ENCODE measurements at places on chromosomes 7 and 10. TPM values are rescaled to one million over a fixed set of nuclear protein-coding genes. Genes with fewer than 3 reads are reported as not detected.

PDK4 gene
- total RNA-seq, result 21.0 TPM

BZW2 gene
- 75.6 TPM for total RNA-seq

MEST gene
- 628 TPM for total RNA-seq

PLEKHS1 gene
- total RNA-seq, result not detected

ACSM6 gene
- total RNA-seq, result not detected

STRIP2 gene
- total RNA-seq, result 6.5 TPM

ZNF503 gene
- total RNA-seq, result 33.7 TPM

GRCh38 chr7:108097703-108098102 is 32.5 kb downstream of the LAMB4 start:
- no peaks in the 10 kb centered on the region for H3K36me3 ChIP-seq
- peaks cover 37% of the 10 kb centered on the region for H3K4me1 ChIP-seq
- H3K27me3 ChIP-seq, result no peaks in the 10 kb centered on the region
- H3K27ac ChIP-seq, result no peak overlapping the region

DNA sequence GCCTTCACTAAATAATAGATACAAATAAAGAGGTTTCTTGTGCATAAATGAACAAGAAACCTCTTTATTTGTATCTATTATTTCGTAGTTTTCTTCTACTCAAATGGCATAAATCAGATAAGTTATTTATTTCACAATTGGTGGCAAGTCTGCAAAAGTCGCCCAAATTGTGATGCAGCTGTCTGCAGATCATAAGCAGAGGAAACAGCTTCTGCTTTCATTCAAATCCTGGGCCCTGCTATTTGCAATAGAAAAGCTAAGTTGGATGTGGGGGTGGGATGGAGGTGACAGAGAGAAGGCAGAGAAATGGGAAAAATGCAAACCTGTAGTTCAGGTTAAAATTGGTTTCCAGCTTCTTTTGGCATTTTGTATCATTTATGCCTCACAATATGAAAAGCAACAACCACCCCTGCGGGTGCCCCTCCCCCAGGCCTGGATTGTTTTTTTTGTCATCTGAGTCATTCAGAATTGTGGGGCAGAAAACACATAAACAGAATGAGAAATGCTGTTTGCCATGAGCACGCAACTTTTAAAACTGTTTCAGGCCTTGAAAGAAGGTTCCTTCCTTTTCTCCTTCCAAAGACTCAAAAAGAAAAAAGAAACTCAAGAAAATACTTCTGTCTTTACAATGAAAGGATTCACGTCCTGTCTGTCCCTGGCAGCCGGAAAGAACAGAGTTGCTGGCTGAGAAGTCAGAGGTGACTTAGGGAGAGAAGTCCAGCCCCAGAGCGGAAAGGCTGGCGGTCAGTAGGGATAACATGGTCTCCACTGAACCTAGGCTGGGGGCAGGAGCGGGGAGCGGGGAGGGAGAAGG is 132.9 kb downstream of the BAMBI start:
- H3K4me3 ChIP-seq, result peak overlapping the region; percentile 16
- peaks cover 50% of the 10 kb centered on the region for H3K4me1 ChIP-seq
- H3K36me3 ChIP-seq, result no peaks in the 10 kb centered on the region
- peak overlapping the region; percentile 40 for H3K27ac ChIP-seq
- H3K27me3 ChIP-seq, result no peaks in the 10 kb centered on the region

GRCh38 chr7:129615018-129615417 is 3.5 kb downstream of the NRF1 start:
- peak overlapping the region; percentile 38 for H3K4me3 ChIP-seq
- peaks cover 2% of the 10 kb centered on the region for H3K36me3 ChIP-seq
- DNase-seq, result no peak
- no peaks in the 10 kb centered on the region for H3K27me3 ChIP-seq
- peaks cover 35% of the 10 kb centered on the region for H3K4me1 ChIP-seq

DNA sequence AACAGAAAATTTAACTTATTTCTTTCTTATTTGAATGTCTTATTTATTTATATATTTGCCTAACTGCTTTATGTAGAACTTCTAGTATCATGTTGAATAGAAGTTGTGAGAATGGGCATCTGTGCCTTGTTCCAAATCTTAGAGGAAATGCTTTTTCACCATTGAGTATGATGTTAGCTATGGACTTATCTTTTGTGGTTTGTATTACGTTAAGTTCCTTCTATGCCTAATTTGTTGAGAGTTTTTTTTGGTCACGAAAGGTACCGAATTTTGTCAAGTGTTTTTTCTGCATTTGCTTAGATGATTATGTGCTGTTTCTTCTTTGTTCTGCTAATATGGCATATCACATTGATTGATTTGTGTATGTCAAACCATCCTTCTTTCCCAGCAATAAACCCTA is 161.0 kb upstream of the TRIM24 start:
- no peak overlapping the region for H3K4me3 ChIP-seq
- H3K27ac ChIP-seq, result no peak overlapping the region
- no peaks in the 10 kb centered on the region for H3K36me3 ChIP-seq
- H3K27me3 ChIP-seq, result no peaks in the 10 kb centered on the region
- DNase-seq, result no peak
- H3K4me1 ChIP-seq, result peaks cover 7% of the 10 kb centered on the region

GRCh38 chr10:86718556-86718955 is 37.9 kb upstream of the BMPR1A start:
- H3K4me1 ChIP-seq, result peaks cover 10% of the 10 kb centered on the region
- H3K27me3 ChIP-seq, result peaks cover 9% of the 10 kb centered on the region
- no peak overlapping the region for H3K4me3 ChIP-seq
- H3K36me3 ChIP-seq, result no peaks in the 10 kb centered on the region
- DNase-seq, result no peak
- H3K27ac ChIP-seq, result no peak overlapping the region

GRCh38 chr10:127292888-127293287 is 96.5 kb upstream of the INSYN2A start:
- no peak overlapping the region for H3K4me3 ChIP-seq
- DNase-seq, result no peak
- peak overlapping the region; percentile 38 for H3K27ac ChIP-seq

GRCh38 chr10:110456046-110456445 is 41.7 kb upstream of the DUSP5 start:
- DNase-seq, result no peak
- no peaks in the 10 kb centered on the region for H3K36me3 ChIP-seq
- H3K4me3 ChIP-seq, result no peak overlapping the region
- peaks cover 12% of the 10 kb centered on the region for H3K4me1 ChIP-seq

GRCh38 chr10:112803961-112804401 is 146.1 kb upstream of the TCF7L2 start:
- no peaks in the 10 kb centered on the region for H3K27me3 ChIP-seq
- no peak for DNase-seq
- H3K4me3 ChIP-seq, result no peak overlapping the region
- peaks cover 33% of the 10 kb centered on the region for H3K4me1 ChIP-seq
- H3K27ac ChIP-seq, result peak overlapping the region; percentile 98
- peaks cover 3% of the 10 kb centered on the region for H3K36me3 ChIP-seq

GRCh38 chr7:88566162-88566729 is 193.3 kb upstream of the ZNF804B start:
- no peak overlapping the region for H3K27ac ChIP-seq
- H3K36me3 ChIP-seq, result no peaks in the 10 kb centered on the region
- no peaks in the 10 kb centered on the region for H3K27me3 ChIP-seq
- no peak overlapping the region for H3K4me3 ChIP-seq
- peaks cover 7% of the 10 kb centered on the region for H3K4me1 ChIP-seq

DNA sequence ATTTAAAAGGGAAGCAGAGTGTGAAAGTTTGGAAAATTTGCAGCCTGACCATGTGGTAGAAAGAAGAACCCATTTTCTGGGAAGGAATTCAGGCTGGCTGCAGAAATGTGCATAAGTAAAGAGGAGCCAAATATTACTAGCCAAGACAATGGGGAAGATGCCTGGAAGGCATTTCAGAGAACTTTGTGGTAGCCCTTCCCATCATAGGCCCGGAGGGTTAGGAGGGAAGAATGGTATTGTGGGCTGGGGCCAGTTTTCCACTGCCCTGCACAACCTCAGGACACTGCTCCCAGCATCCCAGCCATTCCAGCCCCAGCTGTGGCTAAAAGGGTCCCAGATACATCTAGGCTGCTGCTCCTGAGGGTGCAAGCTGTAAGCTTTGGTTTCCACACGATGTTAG is 278.5 kb upstream of the BMPER start:
- peaks cover 1% of the 10 kb centered on the region for H3K36me3 ChIP-seq
- H3K4me1 ChIP-seq, result peaks cover 7% of the 10 kb centered on the region
- DNase-seq, result no peak
- H3K27me3 ChIP-seq, result peaks cover 4% of the 10 kb centered on the region
- no peak overlapping the region for H3K4me3 ChIP-seq

- no peaks in the 10 kb centered on the region for H3K27me3 ChIP-seq
- H3K36me3 ChIP-seq, result peaks cover 26% of the 10 kb centered on the region
- no peak overlapping the region for H3K27ac ChIP-seq
Measured at GRCh38 chr10:1020460-1020859, 5.2 kb downstream of the IDI2 start.

- no peaks in the 10 kb centered on the region for H3K27me3 ChIP-seq
- H3K36me3 ChIP-seq, result peaks cover 1% of the 10 kb centered on the region
- DNase-seq, result no peak
- H3K27ac ChIP-seq, result peak overlapping the region; percentile 97
- H3K4me1 ChIP-seq, result peaks cover 69% of the 10 kb centered on the region
Measured at GRCh38 chr10:77333610-77334340, 303.8 kb downstream of the KCNMA1 start.

DNA sequence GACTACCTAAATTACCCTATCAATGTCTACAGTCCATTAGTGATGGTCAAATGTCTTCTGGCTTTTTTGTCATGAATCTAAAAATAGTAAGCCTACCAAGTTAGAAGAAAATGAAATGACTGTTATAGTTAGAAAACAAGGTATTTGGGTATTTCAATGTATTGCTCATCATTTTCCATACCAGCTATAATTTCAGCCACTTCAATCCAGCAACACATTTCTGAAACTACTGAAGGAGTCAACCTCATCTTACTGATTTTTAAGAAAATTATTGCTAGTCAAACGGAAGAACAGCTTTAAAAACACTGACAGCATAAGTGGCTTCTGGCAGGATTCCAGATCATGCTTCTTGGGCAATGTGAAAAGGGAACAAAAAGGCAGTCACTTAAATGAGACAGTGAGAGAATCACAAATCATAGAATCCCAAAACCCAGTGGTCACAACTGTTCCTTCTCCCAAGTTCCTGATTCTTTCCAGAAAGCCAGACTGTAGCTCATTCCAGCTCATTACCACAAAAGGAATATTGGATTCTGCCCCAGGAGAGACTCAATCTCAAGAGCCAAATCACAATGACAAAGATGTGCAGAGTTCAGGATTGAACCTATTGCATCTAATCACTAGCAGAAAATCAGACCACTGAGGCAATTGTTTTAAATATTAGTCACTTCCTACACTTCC is 61.2 kb upstream of the LRRN3 start:
- no peak for DNase-seq
- H3K27ac ChIP-seq, result no peak overlapping the region
- no peak overlapping the region for H3K4me3 ChIP-seq
- no peaks in the 10 kb centered on the region for H3K36me3 ChIP-seq
- no peaks in the 10 kb centered on the region for H3K27me3 ChIP-seq
- H3K4me1 ChIP-seq, result peaks cover 16% of the 10 kb centered on the region

GRCh38 chr10:110859973-110860376 is 11.8 kb upstream of the PDCD4 start:
- no peaks in the 10 kb centered on the region for H3K27me3 ChIP-seq
- no peaks in the 10 kb centered on the region for H3K36me3 ChIP-seq
- DNase-seq, result no peak
- H3K4me1 ChIP-seq, result peaks cover 33% of the 10 kb centered on the region

All from progenitor cell of endocrine pancreas (in vitro differentiated cells).